Subcutaneous preadipocyte (primary cell): ENCODE measurements at places on chromosomes 11 and 22. TPM values are rescaled to one million over a fixed set of nuclear protein-coding genes. Genes with fewer than 3 reads are reported as not detected.

The OR6T1 gene
- not detected in 2 replicates for total RNA-seq

The GAB4 gene
- not detected in 2 replicates for total RNA-seq

The B4GALNT4 gene
- 0.59 and 0.73 TPM in 2 replicates for total RNA-seq

The SMTNL1 gene
- not detected in 2 replicates for total RNA-seq

The OR5A1 gene
- total RNA-seq = not detected in 2 replicates

The HPX gene
- 0.37 and 0.98 TPM in 2 replicates for total RNA-seq

The FAM83F gene
- not detected in 2 replicates for total RNA-seq

The ALDH3B2 gene
- total RNA-seq = not detected in 2 replicates

The XKR3 gene
- total RNA-seq = under 0.01 TPM in 1 of 2 replicates, not detected in the other

The GPHA2 gene
- total RNA-seq = not detected in 2 replicates

The LRRC56 gene
- total RNA-seq = 0.20 and 0.37 TPM in 2 replicates

The FXYD2 gene
- total RNA-seq = 0.20 TPM in 1 of 2 replicates, not detected in the other

The ZFP91 gene
- total RNA-seq = 33.1 and 59.8 TPM in 2 replicates

The RIMBP3C gene
- 0.39 and 1.1 TPM in 2 replicates for total RNA-seq

The CNIH2 gene
- 0.73 TPM in 1 of 2 replicates, not detected in the other for total RNA-seq

The SYT9 gene
- under 0.01 TPM in 1 of 2 replicates, not detected in the other for total RNA-seq

The RBMXL2 gene
- not detected in 2 replicates for total RNA-seq

The RAG1 gene
- 0.20 and 0.37 TPM in 2 replicates for total RNA-seq

The DBX1 gene
- not detected in 2 replicates for total RNA-seq

The SCGB1C1 gene
- not detected in 2 replicates for total RNA-seq

The FJX1 gene
- 42.6 and 140 TPM in 2 replicates for total RNA-seq

The OR52I1 gene
- not detected in 2 replicates for total RNA-seq

The DGCR6 gene
- total RNA-seq = 0.59 and 1.8 TPM in 2 replicates

The LMO2 gene
- under 0.01 and 0.20 TPM in 2 replicates for total RNA-seq

The MS4A10 gene
- not detected in 2 replicates for total RNA-seq

The SCN3B gene
- total RNA-seq = under 0.01 TPM in 1 of 2 replicates, not detected in the other

The SLC22A12 gene
- total RNA-seq = not detected in 2 replicates

The CAVIN3 gene
- total RNA-seq = 171 and 329 TPM in 2 replicates

The OR2AT4 gene
- total RNA-seq = not detected in 2 replicates

The OR5B2 gene
- total RNA-seq = not detected in 2 replicates

The TLCD5 gene
- total RNA-seq = 7.2 and 10.7 TPM in 2 replicates

The SCGB1A1 gene
- not detected in 2 replicates for total RNA-seq
